ENCODE measurements at places on chromosomes 13 and 19.

DNA sequence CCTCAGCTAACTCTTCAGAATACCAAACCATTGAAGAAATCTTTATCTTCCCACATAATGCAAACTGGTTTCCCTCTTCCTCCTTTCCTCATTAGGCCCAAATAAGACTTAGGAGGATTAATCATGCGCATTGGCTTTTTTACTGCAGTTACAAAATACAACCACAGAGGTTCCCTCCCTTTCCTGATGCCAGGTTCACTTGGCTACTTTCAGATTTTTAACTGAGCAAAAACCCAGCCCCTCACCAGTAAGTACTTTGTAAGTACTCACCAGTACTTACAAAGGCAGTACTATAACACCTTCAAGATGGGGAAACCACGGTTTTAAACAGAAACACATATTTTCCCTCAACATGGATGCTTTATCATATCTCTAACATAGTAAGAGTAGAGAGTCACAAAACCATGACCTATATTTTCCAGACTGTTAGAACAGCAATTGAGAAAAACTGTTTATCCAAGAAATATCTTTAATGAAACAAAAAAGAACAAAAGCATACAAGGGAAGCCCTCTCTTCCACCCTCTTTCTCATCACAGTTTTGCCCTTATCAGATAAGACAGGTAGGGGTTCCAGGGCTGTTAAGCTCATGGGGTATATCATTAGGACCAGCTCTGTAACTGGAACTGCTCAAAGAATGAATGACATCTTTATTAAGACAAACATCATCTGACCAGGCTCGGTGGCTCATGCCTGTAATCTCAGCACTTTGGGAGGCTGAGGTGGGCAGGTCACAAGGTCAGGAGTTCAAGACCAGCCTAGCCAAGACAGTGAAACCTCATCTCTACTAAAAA lies 12.7 kb downstream of the FOXO1 start:
- DNase-seq = no peak

- DNase-seq = no peak
These were observed 60.6 kb downstream of the CDADC1 start for GRCh38 chr13:49308097-49308875.

DNA sequence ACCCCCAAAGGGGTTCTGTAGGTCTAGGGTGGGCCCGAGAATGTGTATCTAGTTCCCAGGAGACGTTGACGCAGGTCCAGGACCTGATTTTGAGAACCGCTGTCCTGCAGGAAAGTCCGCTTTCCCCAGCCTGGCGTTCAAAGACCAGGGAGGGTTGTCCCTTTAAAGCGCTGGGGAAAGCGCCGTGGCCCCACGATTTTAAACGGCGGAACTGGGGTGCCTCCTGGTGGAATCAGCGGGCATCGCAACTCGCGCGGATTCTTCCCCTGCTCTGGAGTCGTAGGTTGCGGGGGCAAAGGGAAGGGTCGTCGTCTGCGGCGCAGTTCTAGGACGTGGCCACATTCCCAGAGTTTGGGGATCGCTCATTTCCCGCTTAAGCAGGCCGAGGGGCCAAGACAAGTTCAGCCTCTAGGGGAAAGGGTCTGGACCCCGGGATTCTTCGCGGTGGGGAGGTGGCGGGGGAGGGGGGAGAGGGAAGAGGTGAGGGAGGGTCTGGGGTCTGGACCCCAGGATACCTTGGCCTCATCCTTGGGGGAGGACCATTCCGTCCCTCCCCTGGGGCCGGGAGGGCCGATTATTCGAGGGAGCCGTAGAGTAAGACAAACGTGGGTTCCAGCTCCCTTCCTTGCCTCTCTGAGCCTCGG lies 7.7 kb downstream of the PNMA8B start:
- peak; percentile 37 for DNase-seq

- no peak for DNase-seq
These were observed 18.0 kb downstream of the RAB3D start for GRCh38 chr19:11321191-11322126.

- DNase-seq = no peak
These were observed 831.7 kb upstream of the SPRY2 start for GRCh38 chr13:81172603-81173002.

- DNase-seq = no peak
These were observed 57.1 kb downstream of the OR10H4 start for GRCh38 chr19:16005925-16006324.

DNA sequence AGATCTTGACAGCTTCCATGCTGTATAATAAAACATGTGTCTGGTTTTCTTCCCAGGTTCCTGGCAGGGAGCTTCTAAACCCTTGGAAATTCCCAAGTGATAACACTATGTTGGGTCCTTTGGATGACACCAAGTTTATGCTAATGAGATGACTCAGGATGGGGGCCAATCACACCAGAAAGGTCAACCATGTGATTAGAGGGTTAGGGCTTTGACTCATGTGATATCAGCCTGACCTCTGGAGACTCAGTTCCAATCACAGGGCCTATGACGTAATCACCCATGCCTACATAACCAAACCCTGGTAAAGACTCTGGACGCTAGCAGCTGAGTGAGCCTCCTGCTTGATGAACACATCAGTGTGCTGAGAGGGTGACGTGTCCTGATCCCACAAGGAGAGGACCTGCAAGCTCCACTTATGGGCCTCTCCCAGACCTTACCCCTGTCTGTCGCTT lies 203.6 kb downstream of the DCLK1 start:
- DNase-seq = no peak

- no peak for DNase-seq
These were observed 42.6 kb downstream of the RFC3 start for GRCh38 chr13:33860526-33860925.

GRCh38 chr13:110394371-110394841 lies 87.3 kb downstream of the COL4A2 start:
- no peak for DNase-seq

DNA sequence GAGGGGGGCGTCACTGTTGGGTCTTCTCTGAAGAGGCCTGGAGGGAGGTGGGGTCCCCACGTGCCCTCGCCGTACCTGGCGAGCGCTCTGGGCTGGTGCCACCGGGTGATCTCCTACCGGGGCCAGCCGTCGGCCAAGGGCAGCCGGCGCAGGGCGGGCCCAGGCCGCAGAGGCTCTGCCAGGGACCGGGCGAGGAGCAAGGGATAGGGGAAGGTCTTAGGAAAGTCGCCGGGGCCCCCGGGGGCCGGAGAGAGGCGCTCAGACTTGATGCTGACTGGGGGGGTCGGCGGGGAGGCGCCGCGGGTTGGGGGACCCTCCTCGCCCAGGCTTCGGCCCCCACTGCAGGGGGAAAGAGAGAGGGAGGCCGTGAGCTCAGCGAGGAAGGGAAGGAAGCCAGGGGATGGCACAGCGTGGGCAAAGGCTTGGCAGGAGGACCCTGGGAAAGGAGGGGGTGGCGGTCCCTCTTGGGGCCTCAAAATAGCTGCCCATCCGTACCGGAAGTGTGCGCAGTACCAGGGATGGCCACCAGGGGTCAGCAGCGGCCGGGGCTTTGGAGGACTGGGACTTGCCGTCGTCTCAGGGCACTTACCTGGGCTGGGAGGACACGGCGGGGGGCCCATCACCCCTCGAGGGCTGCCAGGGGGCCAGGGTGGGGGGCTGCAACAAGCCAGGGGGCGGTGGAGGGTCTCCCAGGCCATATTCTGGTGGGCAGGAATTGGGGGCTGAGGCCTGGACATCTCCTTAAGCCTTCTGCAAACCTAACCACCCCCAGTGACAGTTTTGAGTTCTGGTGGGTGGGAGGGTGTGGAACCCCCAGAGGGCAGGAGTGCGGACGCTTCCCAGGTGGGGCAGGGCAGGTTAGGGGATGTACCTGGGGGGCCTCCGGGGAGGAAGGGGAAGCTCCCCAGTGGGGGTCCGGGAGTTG lies 7.7 kb upstream of the TMEM161A start:
- peak; percentile 39 for DNase-seq

All from GOT3 (cell line).